Stimulated activated CD4-positive, alpha-beta T cell treated with anti-CD3 and anti-CD28 coated beads, Interleukin-15, amount 100 ng/mL, for 48 hours (primary cell): ENCODE measurements at places on chromosomes 6 and 20.

- DNase-seq = no peak
These were observed 49.2 kb upstream of the SASH1 start for GRCh38 chr6:148293181-148293995.

- no peak for DNase-seq
These were observed 7.3 kb upstream of the MAVS start for GRCh38 chr20:3839328-3839727.

- DNase-seq = no peak
These were observed 50.7 kb upstream of the PLEKHG1 start for GRCh38 chr6:150549007-150549406.

GRCh38 chr6:147569788-147570187, 61.3 kb downstream of the SAMD5 start:
- no peak for DNase-seq

GRCh38 chr6:80771941-80772340, 665.5 kb downstream of the BCKDHB start:
- DNase-seq = no peak

GRCh38 chr6:106773522-106773921, 144.1 kb downstream of the QRSL1 start:
- DNase-seq = no peak

- no peak for DNase-seq
These were observed 373.5 kb upstream of the FLRT3 start for GRCh38 chr20:14710951-14711350.

- no peak for DNase-seq
These were observed 10.6 kb upstream of the SUPT3H start for GRCh38 chr6:45388328-45388727.

DNA sequence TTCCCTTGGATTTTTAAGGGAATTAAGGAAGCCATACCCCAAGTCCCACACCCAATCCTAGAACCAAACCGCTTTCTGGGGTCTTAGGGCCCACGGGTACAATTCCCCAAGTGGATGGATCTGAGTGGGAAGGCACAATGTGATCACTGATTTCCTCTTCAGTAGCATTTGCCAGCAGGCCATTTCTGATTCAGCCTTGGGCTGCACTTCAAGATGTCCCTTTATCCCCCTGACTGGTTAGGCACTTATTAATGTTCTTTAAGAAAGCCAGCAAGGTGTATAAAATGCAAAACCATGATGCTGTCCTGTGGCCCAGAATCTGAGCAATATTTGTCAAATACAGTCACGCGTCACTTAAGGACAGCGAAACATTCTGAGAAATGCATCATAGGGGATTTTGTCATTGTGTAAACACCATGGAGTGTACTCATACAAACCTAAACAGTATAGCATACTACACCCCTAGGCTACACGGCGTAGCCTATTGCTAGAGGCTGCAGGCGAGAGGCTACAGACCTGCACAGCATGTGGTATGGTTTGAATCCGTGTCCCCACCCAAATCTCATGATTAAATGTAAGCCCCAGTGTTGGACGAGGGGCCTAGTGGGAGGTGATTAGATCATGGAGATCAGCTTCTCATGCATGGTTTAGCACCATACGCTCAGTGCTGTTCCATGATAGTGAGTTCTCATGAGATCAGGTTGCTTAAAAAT, 234.2 kb downstream of the NRN1 start:
- DNase-seq = no peak

DNA sequence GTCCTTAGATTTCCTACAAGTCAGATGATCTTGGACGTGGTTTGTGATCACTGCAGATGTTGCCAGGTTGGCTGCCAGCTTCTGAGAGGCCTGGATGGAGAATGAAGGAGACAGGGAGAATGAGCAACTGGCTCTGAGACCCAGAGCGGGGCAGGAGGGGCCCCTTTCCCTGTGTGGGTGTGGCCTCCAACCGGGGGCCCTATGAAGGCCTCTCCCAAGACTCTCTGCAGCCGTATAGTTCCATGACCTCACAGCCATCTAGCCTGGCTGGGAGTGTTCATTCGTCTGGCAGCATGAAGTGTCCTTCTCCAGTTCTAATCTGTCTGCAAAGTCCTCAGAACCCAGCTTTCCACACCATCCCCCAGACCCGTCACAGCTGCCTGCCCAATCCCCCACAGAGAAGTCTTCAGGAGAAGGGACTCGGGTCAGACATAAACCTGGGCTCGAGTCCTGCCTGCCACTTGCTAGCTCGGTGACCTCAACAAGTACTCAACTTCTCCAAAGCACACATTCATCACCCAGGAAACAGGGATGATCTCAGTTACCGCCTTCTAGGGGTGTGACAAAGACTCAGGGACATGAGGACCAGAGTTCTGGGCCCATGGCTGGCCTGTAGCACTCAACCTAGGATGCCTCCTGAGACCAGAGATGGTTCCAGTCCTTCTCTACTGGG, 122.6 kb downstream of the EDN3 start:
- DNase-seq = no peak

GRCh38 chr6:147467428-147467827, 41.1 kb upstream of the SAMD5 start:
- no peak for DNase-seq

DNA sequence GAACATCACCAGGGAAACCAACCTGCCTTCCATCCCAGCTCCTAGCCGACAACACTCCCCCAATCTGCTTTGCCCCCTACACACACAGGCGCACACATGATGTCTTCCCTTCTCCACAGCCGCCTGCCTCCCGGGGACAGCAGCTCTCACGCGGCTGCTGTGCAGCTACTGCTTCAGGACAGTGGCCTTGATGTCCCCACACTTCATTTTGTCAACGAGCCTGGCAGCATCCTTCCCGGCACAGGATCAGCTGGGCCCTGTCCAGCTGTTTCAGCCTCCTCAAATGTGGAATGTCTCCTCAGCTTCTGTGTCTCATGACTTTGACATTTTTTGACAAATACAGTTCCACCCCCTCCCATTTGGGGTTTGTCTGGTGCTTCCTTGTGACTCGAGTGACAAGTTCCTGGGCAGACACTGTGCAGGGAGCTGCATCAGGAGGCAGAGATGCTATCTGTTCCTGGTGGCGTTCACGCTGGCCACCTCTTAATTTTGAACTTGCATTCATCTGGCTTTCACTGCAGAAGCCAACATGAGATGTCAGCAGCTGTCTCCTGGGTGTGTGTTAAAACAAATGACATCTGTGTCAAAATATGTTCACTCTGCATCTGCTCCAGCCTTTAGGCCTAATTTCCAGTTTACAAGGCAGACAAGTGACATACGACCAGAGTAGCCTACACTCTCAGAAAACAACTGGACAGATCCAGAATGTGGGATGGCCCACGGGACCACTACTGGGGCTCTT, 57.2 kb downstream of the GINS1 start:
- no peak for DNase-seq

DNA sequence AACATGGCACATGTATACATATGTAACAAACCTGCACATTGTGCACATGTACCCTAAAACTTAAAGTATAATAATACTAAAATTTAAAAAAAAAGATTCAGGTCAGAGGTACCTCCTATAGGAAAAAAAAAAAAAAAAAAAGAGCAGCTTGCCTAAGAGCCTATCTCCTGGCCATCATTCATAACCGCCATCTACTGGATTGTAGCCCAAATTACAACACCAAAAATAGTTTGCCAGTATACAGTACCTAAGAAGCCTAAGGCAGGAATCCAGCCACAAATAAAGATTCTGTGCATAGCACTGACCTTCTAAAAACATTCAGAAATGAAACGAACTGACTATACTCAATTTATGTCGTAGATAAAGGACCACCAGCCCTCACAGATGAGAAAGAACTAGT, 438.4 kb upstream of the ADGRB3 start:
- no peak for DNase-seq

GRCh38 chr6:149476789-149477455, 7.9 kb downstream of the ZC3H12D start:
- no peak for DNase-seq

DNA sequence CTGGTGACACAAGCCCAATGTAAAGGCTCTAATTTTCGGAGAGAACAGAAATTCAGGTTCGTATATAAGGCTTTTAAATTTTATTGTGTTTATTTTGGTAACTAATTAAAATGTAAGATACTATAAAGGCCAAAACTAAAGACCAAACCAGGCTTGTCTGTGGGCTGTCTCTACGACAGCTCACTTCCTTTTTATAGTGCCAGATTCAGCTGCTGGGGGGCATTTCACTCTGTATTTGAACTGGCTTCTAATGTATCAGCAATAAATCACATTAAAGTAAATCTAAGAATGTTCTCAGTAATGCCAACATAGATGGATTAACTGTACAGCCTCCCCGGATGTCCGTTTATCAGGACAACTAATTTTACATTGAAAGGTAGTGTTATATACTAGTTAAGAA, 31.1 kb upstream of the STXBP5 start:
- no peak for DNase-seq

- DNase-seq = no peak
These were observed 15.5 kb downstream of the TGM3 start for GRCh38 chr20:2311329-2311728.

- no peak for DNase-seq
These were observed 17.5 kb downstream of the CPNE5 start for GRCh38 chr6:36821581-36822335.

DNA sequence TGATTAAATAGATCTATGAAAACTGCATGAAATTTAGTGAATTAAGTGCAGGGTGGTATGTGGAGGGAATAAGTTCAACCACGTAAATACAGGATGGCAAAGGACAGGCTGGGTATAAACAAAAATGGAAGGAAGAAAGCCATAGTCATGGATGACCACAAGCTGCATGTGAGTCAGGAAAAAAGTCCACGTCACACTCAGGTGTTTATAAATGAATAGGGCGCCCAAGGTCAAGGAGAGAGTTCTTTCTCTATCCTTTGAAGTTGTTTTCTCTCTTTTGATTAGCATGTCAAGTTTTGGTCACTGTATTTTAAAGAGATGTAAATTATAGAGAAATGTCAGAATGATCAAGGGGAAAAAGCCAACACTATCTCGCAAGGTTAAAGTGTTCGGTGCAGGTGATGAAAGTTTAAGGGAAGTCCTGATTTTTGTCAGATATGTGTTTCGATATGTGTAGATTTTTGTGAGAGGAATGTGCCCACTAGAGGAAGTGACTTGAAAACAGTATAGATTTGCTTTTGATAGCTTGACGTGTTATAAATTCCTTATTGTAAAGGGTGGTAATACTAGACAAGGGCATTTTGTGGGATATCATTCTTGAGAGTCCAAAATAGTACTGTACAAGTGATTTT, 58.7 kb downstream of the MAP3K4 start:
- no peak for DNase-seq

GRCh38 chr20:62550087-62550632, 74.4 kb upstream of the GATA5 start:
- no peak for DNase-seq

GRCh38 chr6:35411066-35411465, 41.1 kb upstream of the FANCE start:
- DNase-seq = no peak

DNA sequence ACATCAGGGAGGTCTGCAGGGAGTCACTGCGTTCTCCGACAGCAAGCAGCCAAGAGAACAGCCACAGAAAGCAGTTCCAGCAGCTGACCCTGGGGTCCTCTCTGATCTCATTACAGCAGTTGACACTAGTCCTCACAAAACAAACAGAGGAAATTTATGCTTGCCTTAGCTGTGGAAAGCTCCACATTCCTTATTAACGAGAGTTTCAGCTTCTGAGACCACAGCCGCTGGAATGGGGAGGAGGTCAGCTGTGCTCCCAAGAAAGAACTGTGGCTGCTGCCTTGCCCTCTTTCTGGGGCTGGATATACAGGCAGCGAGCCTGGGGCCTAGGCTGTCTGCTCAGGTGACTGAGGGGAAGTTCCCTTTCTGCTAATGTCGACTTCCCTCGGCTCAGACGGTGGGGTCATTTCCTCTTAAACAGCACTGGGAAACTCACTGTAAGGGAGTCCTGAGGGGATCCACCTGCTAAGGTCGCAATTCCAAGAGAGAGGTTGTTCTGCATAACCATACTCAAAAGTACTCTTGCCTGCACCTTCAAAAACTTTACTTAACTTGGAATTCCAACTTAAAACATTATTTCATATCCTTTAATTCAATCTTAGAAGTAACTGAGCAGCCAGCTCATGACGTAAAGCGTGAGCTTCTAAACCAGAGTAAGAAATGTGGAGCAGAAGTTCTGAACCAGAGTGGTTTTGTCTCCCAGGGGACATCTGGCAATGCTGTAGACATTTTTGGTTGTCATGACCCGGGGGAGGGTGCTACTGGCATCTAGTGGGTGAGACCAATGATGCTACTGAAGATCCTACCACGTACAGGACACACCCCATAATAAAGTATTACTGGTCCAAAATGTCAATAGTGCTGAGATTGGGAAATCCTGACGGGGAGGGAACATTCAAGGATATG, 80.3 kb downstream of the BACH2 start:
- no peak for DNase-seq

GRCh38 chr6:116376149-116376548, 5.4 kb downstream of the DSE start:
- DNase-seq = no peak

- no peak for DNase-seq
These were observed 152.7 kb downstream of the RNGTT start for GRCh38 chr6:88810701-88811100.

DNA sequence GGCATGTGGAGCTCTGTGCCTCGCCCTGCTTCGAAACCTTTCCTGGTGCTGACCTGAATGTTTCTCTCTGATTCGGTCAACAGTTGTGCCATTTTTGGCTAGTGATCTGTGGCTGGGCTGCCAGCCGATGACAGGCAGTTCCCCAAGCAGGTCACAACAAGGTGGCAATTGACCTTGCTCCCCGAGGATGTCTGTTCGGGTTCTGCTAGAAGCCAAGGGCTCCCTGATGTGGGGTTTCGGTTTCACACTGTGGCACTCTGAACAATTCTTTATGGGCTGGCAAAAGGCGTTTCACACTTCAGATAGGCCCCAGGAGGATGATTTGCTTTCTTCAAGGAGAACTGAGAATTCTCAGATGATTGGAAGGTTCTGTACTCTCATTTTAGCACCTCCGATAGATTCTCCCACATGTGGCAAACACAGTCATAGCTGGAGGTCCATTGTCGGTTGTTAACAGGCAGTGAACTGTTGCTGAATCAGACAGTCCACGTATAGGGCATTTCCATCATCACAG, 135.6 kb downstream of the SLC24A3 start:
- no peak for DNase-seq

GRCh38 chr6:42032366-42032765, 18.0 kb upstream of the TAF8 start:
- no peak for DNase-seq

DNA sequence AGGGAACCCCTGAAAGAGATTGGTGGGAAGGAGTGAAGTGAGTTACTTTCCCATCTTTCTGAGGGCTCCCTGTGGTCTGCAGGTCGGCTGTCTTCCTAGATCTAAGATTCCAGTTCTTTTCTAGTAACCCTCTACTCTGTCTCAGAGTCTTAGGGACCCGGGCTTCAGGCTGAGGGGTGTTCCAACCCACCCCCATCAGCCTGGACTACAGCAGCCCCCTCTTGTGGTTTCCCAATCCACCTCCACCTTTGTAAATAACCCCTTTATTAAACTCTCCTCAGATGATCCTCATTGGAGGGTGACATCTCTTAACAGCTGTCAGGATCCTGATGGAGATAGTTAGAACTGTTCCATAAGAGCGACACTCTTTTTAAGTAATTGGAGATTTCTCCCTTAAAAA, 300.4 kb downstream of the LRFN2 start:
- DNase-seq = no peak
